ENCODE measurements at places on chromosomes 5 and 9.
A peak's percentile ranks its signal among the peaks of the same experiment; 100 is the strongest.

DNA sequence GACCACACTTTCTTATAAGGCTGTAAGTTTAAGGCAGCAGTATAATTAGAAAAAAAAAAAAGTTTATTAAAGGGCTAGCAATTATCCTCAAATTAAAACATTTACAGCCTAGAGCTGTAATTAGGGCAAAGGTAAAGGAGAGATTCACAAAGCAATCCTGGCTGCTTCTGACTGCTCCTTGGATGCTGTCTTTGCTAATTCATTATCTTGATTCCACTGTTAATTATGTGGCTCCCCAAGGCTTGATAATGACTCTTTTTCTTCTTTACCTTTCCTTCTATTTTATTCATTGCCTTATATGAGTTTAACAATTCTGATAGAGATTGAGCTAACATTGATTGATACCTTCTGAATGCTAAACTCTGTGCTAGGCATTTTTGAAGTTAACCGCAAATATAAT lies 476.5 kb downstream of the DTWD2 start:
- no peak for DNase-seq

DNA sequence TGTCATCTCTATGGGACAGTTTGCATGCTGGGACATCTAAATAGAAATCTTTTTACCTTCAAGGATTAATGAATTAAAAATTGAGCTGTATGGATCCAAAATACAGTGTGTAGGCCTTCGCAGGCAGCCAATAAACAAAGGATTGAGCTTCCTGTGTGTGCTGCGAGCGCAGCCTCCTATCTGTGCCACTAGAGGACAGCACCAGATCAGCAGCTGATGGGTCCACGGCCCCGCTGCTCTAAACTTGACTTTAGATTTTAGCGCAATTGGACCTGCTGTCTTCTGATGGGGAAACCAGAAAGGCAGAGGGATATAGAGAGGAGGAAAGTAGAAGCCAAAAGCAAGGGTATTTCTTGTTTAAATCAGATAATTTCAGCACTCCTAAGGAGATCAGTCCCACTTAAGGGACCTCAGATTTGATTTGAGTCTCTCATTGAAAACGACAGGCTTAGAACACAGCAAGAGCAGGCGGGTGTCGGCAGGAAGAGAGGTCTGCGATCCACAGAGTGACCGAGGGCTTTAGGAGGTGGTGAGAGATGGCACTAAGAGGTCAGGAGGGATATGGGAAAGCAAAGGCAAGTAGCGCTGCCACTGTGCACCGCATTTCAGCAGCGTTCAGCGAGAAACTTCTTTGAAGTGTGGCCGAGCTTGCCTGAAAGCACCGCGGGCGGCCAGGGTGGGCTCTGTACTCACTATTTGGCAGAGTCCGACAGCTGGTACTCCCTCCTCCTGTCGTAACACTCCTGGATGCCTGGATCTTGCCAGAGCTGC lies 214.3 kb downstream of the GNA14 start:
- peak; percentile 31 for DNase-seq

- DNase-seq: no peak
Observed at GRCh38 chr5:14443671-14444093, 137.9 kb upstream of the OTULINL start.

GRCh38 chr5:143347698-143348344 lies 55.7 kb downstream of the NR3C1 start:
- DNase-seq: no peak

DNA sequence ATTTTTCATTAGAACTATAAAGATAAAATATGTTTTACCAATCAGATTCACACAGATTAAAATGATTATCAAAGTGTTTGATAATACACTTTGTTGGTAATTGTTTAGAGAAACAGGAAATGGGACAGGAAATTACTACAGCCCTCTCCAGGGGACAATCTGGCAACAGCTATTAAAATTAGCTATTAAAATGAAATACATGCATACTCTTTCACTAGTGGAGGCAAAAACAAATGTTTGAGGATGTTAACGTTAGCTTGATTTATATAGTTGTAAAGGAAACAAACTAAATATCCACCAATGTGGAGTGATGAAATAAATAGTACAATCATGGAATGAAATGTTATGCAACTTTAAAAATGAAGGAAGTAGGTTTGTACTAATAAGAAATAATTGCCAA lies 53.7 kb downstream of the TARS1 start:
- no peak for DNase-seq

DNA sequence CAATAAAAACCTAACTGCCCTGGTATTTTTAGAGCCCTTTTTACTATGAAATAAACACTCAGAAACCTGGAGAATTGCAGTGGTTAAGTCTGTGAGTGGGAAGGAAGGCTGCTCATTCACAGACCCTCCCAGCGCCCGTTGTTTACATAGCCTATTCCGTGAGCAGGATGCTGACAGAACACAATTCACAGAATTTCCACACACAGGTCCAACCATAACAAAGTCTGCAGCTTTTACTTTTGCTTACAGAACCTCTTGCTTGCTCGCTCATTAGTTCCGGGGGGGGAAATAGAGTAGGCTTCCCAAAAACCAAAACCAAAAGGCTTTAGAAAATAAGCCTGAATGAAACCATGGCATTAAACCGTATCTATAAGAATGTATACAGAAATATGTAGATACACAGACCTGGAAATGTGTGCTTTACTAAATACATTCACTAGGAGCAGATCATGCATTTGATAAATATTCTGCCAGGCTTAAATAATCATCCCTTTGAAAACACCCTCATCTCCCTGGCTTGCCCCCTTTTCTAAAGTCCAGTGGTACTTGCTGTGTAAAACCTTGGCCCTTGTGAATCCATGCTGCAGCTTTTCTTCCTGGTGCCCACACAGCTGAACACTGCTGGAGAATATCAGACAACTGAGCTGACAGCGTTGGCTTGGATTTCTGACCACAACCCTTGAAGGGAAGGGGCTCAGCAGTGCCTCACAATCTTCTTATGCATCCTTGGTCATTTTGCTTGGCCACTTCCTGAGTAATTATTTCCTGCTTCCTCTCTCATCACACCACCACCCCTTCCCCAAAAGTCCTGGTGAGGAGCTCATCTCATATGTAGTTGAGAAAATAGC lies 128.0 kb downstream of the FANCC start:
- DNase-seq: no peak

- DNase-seq: no peak
Observed at GRCh38 chr9:79673614-79674013, 101.8 kb downstream of the TLE4 start.

GRCh38 chr5:125411744-125412560 lies 665.5 kb upstream of the ZNF608 start:
- DNase-seq: no peak

DNA sequence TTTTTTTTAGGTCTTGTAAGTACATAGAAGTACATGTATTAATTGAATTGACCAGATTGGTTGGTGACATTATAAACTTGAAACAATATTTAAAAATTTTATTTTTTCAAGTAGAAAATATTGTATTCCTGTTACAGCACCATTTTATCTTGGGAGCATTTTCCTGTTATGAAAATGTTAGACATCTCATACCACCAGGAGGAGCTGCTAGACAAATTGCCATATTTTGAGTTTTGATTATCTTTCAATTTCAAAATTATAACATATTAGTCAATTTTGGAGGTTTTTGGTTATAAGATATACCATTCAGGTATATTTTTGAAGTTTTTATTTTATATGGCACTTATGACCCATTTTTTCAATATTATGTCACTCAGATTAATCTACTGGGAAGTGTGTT lies 84.4 kb downstream of the CNTLN start:
- DNase-seq: no peak

DNA sequence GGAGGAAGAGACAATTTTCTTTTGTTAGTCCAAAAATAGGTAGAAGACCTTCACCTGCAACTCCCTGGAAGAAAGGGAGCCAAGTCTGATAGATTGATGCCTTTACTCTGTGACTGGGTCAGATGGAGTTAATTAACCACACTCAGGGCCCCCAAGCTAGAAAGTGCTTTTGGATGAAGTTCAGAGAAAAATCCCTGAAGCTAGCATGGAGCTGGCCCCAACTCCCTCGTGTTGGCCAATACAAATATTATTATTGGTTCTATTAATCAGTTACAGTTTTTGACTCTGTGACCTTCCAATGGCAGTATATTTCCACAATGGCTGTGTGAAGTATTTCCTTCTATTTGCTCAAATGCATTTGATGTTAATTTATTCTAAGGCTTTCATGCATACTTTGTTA lies 1753.5 kb downstream of the EFNA5 start:
- DNase-seq: no peak

- no peak for DNase-seq
Observed at GRCh38 chr9:17398350-17398749, 180.5 kb upstream of the SH3GL2 start.

DNA sequence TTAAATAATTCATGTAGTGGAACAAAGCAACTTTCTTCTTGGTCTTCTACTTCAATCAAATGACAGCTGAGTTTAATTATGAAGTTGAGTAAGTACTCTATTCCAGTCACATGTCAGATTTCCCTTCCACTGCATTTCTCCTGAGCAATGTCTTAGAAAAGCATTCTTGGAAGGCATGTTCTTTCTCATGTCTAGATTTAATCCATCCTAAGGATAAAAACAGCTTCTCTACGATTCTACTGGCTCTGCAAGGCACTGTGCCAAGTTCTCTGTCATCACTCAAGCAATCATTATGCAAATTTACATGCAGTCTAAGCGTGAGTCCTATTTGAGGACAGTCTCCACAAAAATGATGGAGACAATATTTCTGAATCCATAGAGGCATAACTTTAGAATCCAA lies 142.4 kb downstream of the YIPF5 start:
- no peak for DNase-seq

DNA sequence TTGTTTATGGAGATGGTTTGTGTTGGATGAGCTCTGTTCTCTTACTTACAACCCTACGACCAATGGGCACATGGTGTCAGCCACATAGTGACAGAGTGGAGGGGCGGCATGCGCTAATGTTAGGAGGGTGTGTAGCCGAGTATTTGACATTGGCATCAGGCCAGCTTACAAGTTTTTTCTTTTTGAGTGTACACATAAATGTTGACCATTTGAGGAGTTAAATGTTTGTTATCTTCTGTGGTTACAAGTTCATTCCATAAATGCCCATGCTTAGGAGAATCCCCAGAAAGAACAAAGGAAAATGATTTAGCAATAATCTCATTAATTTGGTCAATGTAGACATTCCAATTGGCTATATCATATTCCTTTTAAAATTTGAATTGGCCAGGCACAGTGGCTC lies 180.1 kb upstream of the ELL2 start:
- no peak for DNase-seq

DNA sequence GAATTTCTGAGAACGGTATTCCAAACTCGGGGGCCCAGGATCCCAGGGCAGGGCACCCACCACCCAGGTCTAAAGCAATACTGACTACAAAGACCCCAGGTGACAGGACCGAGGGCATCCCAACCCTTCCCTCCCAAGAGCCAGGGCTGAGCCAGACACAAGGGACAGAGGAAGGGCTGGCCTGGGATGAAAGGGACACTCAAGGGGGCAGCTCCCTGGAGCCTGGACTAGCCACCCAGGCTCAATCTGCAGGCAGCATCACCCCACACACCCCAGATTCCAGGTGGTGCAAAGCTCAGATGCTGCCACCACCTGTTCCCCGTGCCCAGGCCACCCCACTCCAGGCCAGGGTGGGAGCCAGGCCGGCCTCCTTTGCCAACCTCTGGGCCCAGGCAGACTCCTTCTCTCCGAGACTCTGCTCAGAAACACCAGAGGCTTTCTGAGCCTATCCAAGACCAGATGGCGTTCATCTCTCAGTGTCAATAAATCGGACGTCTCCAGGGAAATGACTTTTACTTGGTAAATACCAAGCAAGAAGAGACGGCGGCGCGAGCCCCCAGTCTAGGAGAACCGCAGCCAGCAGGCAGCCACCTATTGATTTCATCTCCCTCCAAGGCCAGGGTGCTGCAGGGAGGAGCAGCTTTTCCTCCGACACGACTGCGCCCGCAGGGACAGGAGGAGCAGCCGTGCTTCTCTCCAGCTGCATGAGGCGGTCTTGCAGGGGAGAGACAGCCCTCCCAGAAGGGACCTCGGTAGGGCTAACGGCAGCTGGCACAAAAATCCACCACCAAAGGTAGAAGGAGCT lies 94.1 kb upstream of the ADAMTS2 start:
- DNase-seq: no peak

GRCh38 chr5:90563108-90563507 lies 4.5 kb downstream of the ADGRV1 start:
- DNase-seq: no peak

DNA sequence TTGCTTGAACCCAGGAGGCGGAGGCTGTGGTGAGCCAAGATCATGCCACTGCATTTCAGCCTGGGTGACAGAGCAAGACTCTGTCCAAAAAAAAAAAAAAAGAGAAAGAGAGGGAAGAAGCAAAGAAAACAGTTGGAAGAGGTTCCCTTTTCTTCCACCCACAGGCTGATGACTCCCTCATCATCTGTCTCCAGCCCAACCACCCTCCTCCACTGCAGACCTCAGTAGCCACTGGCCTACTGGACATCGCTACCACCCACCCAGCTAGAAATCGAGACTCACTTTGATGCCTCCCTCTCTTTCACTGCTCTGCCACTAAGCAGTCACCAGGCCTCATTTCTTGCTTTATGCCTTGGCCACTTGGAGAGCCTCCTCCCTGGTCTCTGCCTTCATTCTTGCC lies 71.2 kb downstream of the NIPSNAP3B start:
- no peak for DNase-seq

DNA sequence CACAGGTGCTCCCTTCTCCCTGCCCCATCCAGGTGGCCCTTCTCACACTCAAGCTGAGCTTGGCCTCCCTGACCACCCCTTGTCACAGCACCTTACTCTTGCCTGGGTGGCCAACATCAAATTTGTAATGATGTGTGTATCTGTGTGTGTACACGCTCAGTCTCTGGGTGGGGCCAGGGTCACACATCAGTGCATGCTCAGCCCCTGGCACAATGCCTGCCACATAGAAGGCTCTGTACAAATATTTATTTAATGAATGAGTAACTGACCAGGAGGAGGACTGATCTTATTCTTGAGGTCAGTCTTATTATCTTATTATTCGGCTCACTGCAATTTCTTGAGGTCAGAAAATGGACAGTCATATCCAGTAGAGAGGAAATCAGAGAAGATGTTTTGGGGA lies 41.3 kb upstream of the HAND1 start:
- no peak for DNase-seq

GRCh38 chr5:65209341-65209740 lies 272.4 kb downstream of the ADAMTS6 start:
- no peak for DNase-seq

DNA sequence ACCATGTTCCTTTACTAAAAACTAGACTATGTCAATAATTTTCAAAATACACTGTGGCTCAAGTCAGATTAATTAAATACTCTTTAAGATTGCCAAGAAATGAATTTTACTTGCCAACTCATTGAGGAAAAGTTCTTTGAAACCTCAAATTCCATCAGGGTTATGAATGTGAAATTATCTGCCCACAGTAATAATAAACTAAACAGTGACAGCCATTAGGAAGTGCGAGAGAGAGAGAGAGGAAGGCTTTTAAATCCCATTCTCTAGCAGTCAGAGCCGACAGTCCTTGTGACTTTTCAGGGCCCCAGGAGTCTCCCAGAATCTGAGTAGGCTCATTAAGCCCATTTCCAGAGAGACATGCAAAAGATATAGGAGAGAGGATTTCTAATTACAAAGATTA lies 236.1 kb downstream of the MARCHF11 start:
- no peak for DNase-seq

- DNase-seq: no peak
Observed at GRCh38 chr9:82275258-82275927, 286.8 kb downstream of the SPATA31D1 start.

- DNase-seq: no peak
Observed at GRCh38 chr5:173187054-173187743, 42.9 kb downstream of the BNIP1 start.

GRCh38 chr9:21381448-21382339 lies 3.5 kb downstream of the IFNA2 start:
- DNase-seq: peak; percentile 66

Measured in CD4-positive, alpha-beta T cell treated with Interferon gamma for 1 hour (primary cell).